GM23338 (cell line): ENCODE measurements at places on chromosomes 16 and 17. TPM values are rescaled to one million over a fixed set of nuclear protein-coding genes. Genes with fewer than 3 reads are reported as not detected.

GRCh38 chr17:59783221-59784047 lies 76.0 kb downstream of the VMP1 start:
- H3K4me3 ChIP-seq: no peak overlapping the region
- H3K27me3 ChIP-seq: no peaks in the 10 kb centered on the region
- DNase-seq: no peak
- peak overlapping the region; percentile 21 for H3K27ac ChIP-seq
- no peaks in the 10 kb centered on the region for H3K36me3 ChIP-seq
- peaks cover 36% of the 10 kb centered on the region for H3K4me1 ChIP-seq

KCNAB3 gene
- 0.47 and 1.0 TPM in 2 replicates for total RNA-seq

OMG gene
- not detected in 2 replicates for total RNA-seq

DNA sequence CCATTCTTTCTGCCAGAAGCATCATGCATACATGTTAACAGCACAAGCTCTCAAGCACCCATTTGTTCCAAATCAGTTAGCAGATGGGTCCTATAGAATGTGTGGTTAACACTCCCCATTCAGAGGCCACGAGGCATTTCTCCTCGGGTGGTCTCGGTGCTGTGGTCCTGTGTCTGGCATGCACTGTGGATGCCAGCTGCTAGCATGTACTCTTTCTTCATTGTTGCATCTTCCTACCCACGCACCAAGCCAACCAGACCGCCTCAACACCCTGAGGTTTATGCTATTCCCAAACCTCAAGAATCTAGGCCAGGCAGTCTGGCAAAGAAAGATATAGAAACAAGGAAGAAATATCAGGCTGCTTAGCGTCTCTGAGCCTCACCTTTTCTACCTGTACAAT lies 27.8 kb upstream of the MRTFB start:
- H3K36me3 ChIP-seq: no peaks in the 10 kb centered on the region
- H3K4me3 ChIP-seq: no peak overlapping the region
- H3K27me3 ChIP-seq: no peaks in the 10 kb centered on the region

DNA sequence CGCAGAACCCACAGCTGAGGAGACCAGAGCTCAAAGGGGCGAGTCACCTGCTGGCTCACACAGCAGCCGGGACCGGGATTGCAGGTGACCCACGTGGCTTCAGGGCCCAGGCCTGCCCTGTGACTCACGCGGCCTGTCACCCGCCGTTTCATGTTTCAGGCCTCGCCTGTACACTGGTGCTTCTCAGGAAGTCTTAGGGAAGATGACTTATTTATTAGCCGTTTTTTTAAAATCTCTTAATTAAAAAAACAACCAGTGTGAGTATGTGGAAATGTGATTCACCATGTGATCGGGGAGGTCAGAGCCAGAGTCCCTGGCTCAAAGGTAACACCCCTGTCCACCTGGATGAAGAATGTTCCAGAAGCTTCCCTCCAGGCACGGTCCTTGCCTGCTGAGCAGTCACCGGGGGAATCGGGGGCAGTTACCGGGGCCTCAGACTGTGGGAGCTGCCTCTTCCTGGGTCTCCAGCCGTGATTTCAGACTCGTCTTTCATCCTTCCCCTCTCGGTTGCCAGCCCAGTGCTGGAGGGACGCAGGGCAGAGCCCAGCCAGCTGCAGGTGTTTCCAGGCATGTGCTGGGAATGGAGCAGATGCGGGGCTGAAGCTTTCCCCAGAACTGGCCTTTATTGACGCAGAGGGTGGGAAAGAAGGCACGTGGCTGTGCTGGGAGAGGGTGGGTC lies 49.3 kb downstream of the CMIP start:
- no peaks in the 10 kb centered on the region for H3K27me3 ChIP-seq
- no peak overlapping the region for H3K4me3 ChIP-seq
- DNase-seq: no peak
- no peaks in the 10 kb centered on the region for H3K36me3 ChIP-seq
- H3K4me1 ChIP-seq: peaks cover 8% of the 10 kb centered on the region

DNA sequence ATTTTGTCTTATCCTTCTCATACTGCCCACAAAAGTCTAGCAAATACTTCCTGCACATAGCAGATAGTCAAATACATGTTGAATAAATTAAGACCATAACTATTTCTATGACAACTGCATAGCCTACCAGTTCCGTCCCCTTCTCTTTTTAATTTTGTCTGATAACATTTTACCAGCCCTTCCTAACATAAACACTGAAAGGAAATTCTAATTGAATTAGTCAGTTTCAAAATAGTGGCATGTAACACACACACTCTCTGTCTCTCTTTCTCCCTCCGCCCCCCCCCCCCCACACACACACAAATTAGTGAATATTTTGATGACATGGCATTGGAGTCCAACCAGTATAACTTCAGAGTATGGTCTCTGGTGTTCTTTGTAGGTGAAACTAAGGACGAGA lies 41.8 kb downstream of the TNRC6C start:
- no peaks in the 10 kb centered on the region for H3K27me3 ChIP-seq
- 0 out of 2 replicates have a peak, but pooled peaks cover under 1% of the 10 kb centered on the region for H3K36me3 ChIP-seq
- H3K4me3 ChIP-seq: no peak overlapping the region
- H3K27ac ChIP-seq: no peak overlapping the region; the same call in 1 of the 2 replicates
- DNase-seq: no peak
- peaks cover 31% of the 10 kb centered on the region for H3K4me1 ChIP-seq

DNA sequence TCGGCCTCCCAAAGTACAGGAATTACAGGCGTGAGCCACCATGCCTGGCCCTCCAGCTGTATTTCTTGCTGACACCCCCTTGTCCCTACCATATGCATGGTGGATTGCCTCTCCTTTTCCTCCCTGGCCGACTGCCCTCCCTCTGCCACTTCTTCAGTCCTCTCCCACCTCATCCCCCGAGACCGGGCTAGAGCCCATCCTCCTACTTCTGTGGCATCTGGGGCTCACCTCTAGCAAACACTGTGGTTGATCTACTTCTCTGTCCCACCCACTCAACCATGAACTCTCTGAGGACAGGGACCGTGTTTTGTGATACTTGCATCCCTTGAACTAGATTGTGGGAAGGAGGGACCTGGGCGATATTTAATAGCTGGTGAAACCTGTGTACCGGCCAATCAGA lies 7.5 kb upstream of the AXIN2 start:
- no peaks in the 10 kb centered on the region for H3K27me3 ChIP-seq
- no peak overlapping the region for H3K4me3 ChIP-seq
- no peak overlapping the region for H3K27ac ChIP-seq
- H3K36me3 ChIP-seq: no peaks in the 10 kb centered on the region
- DNase-seq: no peak
- H3K4me1 ChIP-seq: peaks cover 34% of the 10 kb centered on the region

HAP1 gene
- total RNA-seq: 2.2 and 3.5 TPM in 2 replicates

DNA sequence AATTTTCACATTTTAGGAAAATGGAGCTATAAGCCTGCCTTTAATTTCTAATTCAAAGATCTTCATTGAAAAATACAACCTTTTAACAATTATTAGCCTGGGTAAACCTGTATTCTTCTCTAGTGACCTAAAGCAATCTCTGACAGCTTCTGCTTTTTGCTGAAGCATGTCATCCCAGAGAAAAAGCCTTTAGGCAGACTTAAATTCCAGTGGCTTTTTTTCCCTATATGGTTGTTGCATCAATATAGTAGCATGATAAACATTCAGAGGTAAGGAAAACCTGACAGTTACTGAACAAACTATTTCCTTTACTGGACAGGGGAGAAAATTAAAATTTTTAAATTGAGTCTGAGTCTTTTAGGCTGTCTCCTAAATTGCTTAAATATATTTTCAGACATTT lies 7.8 kb upstream of the EVI2A start:
- no peaks in the 10 kb centered on the region for H3K27me3 ChIP-seq
- no peak for DNase-seq
- no peak overlapping the region for H3K4me3 ChIP-seq
- H3K36me3 ChIP-seq: no peaks in the 10 kb centered on the region
- no peak overlapping the region for H3K27ac ChIP-seq

GRCh38 chr16:20931066-20931600 lies 30.6 kb downstream of the LYRM1 start:
- H3K27me3 ChIP-seq: no peaks in the 10 kb centered on the region
- H3K27ac ChIP-seq: no peak overlapping the region
- H3K36me3 ChIP-seq: no peaks in the 10 kb centered on the region
- no peaks in the 10 kb centered on the region for H3K4me1 ChIP-seq

PRSS22 gene
- total RNA-seq: 2.0 and 4.6 TPM in 2 replicates

DNA sequence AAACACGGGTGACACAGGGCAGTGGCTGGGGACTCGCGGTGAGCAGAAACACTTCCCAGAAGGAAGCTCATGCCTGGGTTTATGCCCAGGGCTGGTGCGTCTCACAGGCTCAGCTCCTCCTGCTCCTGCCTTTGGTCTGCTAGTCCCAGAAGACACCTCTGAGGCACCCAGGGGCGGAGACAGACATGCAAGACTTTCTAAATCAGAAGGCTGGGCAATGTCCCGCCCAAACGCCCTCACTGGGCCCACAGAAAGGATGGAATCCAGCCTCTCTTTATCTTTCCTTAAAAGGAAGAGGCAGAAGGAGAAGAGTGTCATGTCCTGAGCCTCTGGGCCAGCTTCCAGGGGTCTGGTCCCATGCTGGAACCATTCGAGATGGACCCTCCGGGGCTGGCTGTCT lies 197.7 kb upstream of the RPL38 start:
- no peaks in the 10 kb centered on the region for H3K27me3 ChIP-seq
- H3K27ac ChIP-seq: no peak overlapping the region
- no peak for DNase-seq
- H3K4me1 ChIP-seq: peaks cover 7% of the 10 kb centered on the region; the same call in 1 of the 2 replicates

DNA sequence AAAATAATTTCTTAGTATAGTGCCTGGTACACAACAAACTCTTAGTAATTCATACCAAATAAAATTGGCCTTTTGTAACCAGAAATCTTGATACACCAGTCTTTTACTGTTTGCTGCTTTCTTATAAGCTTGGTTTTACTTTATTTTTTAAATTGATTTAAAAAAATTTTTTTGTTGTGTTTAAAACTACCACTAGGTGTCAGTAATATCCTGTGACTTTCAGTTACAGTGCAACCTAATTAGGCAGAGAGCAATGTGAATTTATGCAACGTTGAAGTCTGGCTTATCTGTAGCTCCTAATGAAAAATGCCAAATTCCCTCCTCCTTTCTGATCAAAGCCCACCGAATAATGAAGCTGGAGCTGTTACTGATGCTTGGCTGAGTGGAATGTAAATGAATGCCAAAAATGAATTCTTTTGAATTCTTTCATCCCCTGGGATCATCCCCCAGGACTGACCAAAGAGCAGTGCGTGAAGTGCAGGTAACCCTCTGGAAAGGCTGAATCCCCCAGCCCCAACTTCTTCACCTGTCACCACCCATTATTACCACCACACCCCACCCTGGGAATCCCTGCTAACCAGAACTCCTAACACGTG lies 3.8 kb downstream of the ERCC4 start:
- no peak overlapping the region for H3K27ac ChIP-seq
- DNase-seq: peak; percentile 66
- no peaks in the 10 kb centered on the region for H3K27me3 ChIP-seq
- H3K4me1 ChIP-seq: no peaks in the 10 kb centered on the region

GRCh38 chr17:28327031-28327607 lies 8.1 kb downstream of the TMEM97 start:
- H3K4me3 ChIP-seq: no peak overlapping the region
- DNase-seq: no peak
- H3K27me3 ChIP-seq: no peaks in the 10 kb centered on the region
- H3K27ac ChIP-seq: peak overlapping the region; percentile 5; the same call in 1 of the 2 replicates

- H3K27me3 ChIP-seq: no peaks in the 10 kb centered on the region
- H3K4me3 ChIP-seq: no peak overlapping the region
- H3K4me1 ChIP-seq: peaks cover 5% of the 10 kb centered on the region
- H3K36me3 ChIP-seq: peaks cover 28% of the 10 kb centered on the region
- DNase-seq: no peak
- no peak overlapping the region for H3K27ac ChIP-seq
Measured at GRCh38 chr16:87762071-87762571, 3.7 kb downstream of the KLHDC4 start.

HYDIN gene
- 5.1 and 7.7 TPM in 2 replicates for total RNA-seq

DNA sequence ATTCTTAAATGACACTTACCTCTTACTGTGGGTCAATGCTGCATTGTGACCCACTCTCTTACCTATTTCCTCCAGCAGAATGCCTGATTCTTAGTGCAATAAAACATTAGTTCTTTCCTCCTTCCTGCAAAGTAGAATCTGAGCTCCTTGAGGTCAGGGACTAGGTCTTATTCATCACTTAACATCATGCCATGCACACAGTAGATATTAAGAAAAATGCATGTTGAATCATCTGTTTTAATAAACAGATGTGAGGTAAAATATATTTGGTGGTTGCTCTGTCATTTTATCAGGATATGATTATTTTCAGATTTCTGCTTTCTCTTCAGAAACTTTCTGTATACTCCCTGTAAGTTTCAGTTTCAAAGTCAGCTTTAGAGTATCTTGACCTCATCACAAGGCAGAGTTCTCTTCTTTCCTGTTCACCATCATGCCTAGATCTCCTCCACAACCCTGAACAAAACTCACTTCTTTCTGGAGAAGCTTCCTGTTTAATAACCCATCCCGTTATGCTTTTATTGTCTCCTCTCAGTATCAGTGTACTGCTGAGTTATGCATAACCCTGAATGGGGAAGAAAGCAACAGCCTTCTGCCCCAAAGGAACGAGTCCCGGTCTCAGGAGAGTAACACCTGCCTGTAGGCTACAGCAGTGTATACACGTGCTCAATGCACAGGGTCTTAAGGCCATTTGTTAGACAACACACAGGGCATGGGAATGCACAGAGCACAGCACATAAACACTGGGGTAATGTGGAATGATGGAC lies 30.3 kb upstream of the SUPT4H1 start:
- H3K27ac ChIP-seq: no peak overlapping the region
- H3K4me3 ChIP-seq: no peak overlapping the region
- H3K36me3 ChIP-seq: no peaks in the 10 kb centered on the region
- H3K4me1 ChIP-seq: peaks cover under 1% of the 10 kb centered on the region; the same call in 1 of the 2 replicates
- no peak for DNase-seq

CALB2 gene
- total RNA-seq: 2.4 and 3.9 TPM in 2 replicates

DNA sequence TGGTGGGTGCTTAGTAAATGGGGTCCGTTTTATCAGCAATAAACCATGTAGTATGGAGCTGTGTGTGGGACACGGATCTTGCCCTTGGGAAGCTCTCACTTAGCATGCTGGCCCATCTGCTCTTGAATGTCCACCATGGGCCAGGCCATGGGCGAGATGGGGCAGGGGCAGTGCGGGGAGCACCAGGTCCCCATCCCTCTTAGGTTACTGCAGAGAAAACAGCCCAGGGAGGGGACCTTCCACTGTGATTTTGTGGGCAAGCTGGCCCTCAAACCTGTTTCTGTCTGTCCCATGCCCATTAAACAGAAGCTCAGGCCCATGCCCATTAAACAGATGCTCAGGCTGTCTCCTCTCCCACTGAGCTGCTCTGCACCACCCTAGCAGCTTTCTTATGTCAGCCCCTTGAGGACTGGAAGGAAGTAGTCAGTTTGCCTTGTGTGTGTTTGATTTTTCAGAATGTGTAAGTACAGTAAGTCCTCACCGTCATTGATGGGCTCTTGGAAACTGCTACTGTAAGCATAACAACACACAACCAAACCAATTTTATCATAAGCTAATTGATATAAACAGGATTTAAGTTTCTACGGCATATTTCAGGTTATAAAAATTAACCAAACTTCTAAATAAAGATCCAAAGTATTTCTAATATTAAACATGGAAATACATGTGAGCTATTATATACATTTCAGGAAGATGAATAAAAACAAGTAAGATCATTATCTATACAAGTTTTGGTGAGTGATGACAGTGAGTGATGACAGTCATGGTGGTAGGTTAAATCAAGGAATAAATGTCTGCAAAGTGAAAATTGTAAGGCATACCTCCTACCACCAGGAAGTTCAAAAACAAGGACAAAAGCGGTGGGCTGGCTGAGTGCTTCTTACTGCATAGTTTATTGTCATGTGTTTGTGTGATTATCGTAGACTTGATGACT lies 11.5 kb downstream of the MPRIP start:
- DNase-seq: no peak
- H3K27me3 ChIP-seq: no peaks in the 10 kb centered on the region
- no peaks in the 10 kb centered on the region; the same call in 1 of the 2 replicates for H3K36me3 ChIP-seq
- H3K4me3 ChIP-seq: no peak overlapping the region
- peak overlapping the region; percentile 26; the same call in 1 of the 2 replicates for H3K27ac ChIP-seq
- H3K4me1 ChIP-seq: no peaks in the 10 kb centered on the region
